ENCODE measurements at places on chromosomes 1 and 21. TPM values are rescaled to one million over a fixed set of nuclear protein-coding genes. Genes with fewer than 3 reads are reported as not detected.

Gene COL8A2
- not detected for total RNA-seq

Gene PAPPA2
- 2.3 TPM for total RNA-seq

DNA sequence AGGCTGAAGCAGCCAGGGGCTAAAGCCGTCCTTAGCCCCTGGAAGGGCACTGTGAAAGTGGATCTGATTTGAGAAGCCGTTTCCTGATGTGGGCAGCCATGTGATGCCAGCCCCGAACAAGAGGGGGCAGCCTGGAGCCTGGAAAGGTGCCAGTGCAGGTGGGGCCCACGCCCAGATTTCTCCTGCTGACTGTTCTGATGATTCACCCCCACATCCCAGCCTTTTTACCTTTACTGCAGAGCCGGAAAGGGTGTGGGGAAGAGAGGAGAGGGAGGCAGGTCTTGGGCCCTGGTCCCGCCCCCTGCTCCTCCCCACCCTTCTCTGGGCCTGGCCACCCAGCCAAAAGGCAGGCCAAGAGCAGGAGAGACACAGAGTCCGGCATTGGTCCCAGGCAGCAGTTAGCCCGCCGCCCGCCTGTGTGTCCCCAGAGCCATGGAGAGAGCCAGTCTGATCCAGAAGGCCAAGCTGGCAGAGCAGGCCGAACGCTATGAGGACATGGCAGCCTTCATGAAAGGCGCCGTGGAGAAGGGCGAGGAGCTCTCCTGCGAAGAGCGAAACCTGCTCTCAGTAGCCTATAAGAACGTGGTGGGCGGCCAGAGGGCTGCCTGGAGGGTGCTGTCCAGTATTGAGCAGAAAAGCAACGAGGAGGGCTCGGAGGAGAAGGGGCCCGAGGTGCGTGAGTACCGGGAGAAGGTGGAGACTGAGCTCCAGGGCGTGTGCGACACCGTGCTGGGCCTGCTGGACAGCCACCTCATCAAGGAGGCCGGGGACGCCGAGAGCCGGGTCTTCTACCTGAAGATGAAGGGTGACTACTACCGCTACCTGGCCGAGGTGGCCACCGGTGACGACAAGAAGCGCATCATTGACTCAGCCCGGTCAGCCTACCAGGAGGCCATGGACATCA lies at the start of gene SFN:
TSS of gene SFN (plus strand) at position 369 of the 904 bp plus-strand sequence. CDS start at position 433, 64 bp downstream.
- no peak for DNase-seq

- DNase-seq = no peak
Observed at GRCh38 chr21:15282665-15283064, 217.9 kb upstream of the NRIP1 start.

DNA sequence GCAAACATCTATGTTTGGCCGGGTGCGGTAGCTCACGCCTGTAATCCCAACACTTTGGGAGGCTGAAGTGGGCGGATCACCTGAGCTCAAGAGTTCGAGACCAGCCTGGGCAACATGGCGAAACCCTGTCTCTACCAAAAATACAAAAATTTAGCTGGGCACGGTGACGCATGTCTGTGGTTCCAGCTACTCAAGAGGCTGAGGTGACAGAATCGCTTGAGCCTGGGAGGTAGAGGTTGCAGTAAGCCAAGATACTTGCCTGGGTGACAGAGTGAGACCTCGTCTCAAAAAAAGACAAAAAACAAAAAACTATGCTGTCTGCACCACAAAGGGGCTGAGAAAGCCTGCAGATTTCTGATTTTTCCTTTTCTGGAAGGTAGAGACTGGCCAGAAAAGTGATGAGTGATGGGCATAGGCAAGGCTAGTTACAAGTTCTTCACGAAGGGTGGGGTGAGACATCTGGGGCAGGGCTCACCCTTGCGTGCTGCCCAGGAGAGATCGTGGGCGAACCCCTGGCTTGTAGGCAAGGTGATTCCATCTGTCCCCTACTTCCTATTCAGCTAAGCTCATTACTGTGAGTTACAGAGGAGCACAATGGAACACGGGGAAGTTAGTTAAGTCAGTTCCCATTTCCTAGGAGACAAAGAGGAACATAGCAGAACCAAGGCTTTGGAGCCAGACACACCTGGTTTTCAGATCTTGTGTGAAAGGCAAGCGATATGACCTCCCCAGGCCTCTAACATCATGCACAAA lies 3.2 kb downstream of the SLC2A1 start:
- no peak for DNase-seq

DNA sequence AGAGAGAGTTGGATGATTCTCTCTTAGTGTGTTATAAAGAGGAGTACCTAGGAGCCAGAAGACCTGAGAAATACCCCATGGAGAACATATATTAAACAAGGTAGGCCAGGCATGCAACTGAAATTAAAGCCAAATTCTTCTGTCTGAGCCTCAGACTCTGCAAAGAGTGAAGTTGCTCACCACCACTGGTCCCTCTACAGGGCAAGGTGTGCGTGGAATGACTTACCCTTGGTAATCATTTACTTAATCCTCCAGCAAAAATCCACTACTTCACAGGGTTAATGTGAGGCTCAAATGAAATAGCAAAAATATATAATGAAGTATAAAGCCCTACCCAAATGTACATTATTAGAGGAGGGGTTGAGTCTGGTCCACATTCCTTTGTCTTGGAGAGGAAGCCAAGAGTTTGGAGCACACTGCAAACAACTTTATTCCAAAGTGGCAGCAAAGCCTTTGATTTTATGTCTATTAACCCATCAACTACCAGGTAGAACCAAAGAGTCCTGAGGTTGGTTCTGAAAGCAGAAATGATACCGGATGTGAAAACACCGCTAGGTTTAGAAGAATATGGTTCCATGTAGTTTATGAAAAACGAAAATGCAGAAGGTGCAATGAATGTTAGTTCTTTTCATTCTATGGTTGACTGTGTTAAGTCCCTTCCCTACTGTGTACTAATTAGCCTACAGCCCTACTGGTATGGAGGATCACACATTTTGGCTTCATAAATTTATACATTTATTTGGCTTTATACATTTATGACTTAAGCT lies 8.5 kb downstream of the SSR2 start:
- DNase-seq = no peak

DNA sequence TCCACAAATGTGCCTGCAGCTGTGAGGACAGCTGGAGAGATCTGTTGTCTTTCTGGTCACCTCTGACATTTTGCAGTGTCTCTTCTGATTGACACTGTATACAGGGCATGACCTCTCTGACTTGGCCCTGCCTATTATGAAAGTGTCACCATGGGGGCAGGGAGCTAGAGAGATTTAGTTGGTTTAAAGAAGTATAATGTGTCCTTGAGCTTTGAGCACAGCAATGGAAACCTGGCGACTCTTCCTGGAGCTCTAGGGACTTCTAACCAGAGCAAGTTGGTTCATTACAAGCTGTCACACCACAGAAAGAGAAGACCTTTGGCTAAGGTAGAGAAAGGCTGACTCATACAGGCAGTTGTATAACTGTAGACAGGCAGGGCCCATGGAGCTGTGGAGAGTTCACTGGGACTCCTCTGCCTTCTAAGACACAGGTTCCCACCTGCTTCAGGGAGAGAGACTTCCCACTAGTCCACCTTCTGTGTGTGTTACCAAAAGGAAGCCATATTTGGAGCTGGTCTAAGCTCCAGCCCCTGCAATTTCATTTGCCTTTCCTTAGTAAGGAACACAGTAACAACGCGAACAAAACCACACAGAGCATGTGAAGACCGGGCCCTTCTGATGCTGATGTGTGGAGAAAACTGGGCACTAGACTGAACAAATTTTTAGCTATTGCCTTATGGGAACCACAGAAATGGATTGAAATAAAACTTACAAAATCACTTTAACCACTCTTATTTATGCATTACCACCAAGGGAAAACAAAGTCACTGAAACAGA lies 90.5 kb upstream of the ADAR start:
- no peak for DNase-seq

GRCh38 chr1:20153000-20153418 lies 13.9 kb downstream of the PLA2G2F start:
- peak; percentile 31 for DNase-seq

DNA sequence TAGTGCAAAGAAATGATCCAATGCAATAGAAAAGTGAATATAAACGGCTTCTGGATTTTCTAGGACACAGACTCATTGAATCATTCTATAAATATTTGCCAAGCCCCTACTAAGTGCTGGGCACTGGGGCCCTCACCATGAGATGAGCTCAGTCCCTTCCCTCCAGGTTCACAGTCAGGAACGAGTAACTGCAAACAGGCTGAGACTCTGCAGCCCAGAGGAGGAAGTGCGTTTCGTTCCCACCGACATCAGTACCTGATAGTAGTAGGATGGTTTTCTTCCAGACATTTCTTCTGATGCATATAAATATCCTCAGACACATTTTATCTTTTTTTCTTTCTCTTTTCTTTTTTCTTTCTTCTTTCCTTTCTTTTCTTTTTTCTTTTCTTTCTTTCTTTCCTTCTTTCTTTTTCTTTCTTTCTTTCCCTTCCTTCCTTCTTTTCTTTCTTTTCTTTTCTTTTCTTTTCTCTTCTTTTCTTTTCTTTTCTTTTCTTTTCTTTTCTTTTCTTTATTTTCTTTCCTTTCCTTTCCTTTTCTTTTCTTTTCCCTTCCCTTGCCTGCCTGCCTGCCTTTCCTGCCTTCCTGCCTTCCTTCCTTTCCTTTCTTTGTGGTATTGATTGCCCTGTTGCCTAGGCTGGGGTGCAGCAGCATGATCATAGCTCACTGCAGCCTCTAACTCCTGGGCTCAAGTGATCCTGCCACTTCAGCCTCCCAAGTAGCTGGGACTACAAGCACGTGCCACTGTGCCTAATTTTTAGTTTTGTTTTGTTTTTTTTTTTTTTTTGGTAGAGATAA lies 135.4 kb downstream of the DISC1 start:
- no peak for DNase-seq

DNA sequence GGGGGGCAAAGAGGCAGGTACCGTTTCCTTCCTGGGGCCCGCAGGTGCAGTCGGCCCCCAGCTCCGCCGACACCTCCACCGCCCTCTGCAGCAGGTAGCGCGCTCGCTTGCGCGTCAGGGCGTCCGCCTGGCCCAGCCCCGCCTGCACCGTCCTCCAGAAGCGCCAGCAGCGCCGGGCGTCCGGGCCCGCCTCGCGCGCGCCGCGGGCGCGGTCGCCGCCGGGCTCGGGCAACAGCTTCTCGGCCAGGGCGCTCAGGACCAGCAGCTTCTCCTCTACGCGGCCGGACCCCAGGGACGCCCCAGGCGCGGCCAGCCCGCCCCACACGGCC lies 863 bp downstream of the TARBP1 start:
- no peak for DNase-seq

DNA sequence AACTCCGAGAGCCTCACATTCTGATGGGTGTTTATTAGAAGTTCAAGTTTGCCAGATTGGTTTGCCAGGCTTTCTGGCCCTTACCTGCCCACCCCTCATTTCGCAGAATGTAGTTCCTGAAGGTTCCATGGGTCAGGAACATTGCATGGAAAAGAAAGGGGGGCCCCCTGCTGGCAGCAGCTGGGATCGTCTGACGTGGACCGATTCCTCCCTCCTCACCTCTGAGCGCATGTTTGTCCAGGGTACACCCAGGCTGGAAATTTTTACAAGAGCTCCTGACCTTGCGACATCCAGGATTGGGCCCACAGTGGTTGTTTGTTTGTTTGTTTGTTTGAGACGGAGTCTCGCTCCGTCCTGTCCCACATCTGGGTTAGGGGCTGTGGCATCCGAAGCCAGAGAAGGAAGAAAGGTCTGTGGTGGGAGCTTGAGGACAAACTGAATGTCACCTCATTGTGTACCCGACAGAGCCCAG lies 126.0 kb upstream of the TMEM51 start:
- peak; percentile 87 for DNase-seq

DNA sequence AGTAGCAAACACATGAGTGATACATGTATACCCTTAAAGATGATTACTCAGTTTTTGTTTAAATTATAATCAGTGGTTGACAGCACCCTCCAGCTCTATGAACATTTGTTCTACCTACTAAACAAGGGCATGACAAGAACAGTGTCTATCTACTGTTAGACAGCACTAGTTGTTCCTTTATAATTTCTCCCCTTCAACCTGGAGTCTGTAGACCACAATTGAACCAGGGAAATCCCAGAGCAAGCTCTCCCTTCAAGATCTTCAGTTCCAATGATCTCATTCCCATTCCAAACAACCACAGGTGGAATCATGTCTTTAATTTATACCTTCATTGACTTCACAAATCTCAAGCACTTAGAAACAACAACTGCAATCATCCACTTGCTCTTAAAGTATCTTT lies 216.1 kb downstream of the HHIPL2 start:
- DNase-seq = no peak

Measured in glutamatergic neuron (in vitro differentiated cells).